ENCODE measurements at places on chromosomes 4 and X. TPM values are rescaled to one million over a fixed set of nuclear protein-coding genes. Genes with fewer than 3 reads are reported as not detected.

GRCh38 chr4:122622400-122622799 is 1.5 kb upstream of the IL21 start:
- DNase-seq, result no peak

GRCh38 chr4:90769251-90769650 is 642.1 kb downstream of the CCSER1 start:
- no peak for DNase-seq

TCEAL6 gene
- 0.25 TPM for polyA plus RNA-seq

DNA sequence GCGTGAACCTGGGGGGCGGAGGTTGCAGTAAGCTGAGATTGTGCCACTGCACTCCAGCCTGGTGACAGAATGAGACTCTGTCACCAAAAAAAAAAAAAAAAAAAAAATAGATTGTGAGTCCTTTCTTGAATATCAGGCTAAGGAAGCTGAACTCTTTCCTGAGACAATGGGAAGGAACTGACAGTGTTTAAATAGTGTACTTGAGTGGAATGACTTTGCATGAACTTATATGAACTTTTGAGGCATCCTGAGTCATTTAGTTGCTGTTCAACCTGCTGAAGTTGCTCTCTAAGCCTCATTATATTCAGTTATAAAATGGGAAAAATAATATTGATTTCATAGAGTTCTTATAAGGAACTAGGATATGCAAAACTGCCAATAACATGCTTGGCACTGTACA is 79.3 kb upstream of the LIMCH1 start:
- DNase-seq, result no peak

GRCh38 chr4:110621328-110621812 is 1.5 kb downstream of the PITX2 start:
- no peak for DNase-seq

SFRP2 gene
- polyA plus RNA-seq, result 14.9 TPM

CXCL8 gene
- polyA plus RNA-seq, result 0.63 TPM
